Foreskin keratinocyte (primary cell): ENCODE measurements at places on chromosomes 7 and 10.

- no peak for DNase-seq
These were observed 6.0 kb downstream of the CYREN start for GRCh38 chr7:135164357-135165061.

- DNase-seq = no peak
These were observed 62.2 kb downstream of the NEURL1 start for GRCh38 chr10:103555712-103556111.

DNA sequence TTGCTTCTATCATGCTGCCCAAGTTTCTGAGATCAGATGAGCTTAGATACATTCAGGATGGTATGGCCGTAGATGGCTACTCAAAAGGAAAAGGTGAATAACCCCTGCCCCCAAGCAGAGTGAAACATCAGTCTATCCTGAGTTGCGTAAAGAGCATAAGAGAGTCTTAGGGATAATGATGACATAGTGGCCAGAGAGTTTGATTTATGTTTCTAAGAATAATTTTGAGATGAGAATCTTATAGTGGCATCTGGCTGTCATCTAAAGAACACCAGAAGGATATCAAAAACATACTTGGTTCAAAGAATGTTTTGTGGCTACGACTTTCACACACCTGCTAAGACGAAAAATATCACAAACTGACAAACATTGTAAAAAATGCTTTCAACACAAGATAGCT is 20.6 kb downstream of the PIK3CG start:
- DNase-seq = no peak

DNA sequence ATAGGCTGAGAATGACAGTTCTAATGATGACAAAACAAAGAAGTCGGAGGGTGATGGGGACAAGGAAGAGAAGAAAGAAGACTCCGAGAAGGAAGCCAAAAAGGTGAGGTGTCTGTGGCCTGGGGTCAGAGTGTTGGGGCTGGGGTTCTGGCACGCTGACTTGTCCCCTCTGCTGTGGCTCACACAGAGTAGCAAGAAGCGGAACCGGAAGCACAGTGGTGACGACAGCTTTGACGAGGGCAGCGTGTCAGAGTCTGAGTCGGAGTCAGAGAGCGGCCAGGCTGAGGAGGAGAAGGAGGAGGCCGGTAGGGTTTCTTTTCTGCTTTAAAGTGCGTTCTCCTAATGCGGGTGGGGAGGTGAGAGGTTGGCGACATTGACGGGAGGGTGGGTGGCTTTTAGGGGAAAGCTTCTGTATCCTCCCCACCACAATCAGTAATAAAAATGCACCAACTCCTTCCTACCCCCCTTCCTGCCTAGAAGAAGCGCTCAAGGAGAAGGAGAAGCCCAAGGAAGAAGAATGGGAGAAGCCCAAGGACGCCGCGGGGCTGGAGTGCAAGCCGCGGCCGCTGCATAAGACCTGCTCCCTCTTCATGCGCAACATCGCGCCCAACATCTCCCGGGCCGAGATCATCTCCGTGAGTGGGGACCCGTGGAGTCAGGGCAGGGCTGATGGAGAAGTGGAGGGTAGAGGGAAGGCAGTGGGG is 4.6 kb downstream of the UFSP1 start:
- DNase-seq = no peak

GRCh38 chr10:62814756-62815380 is 1.3 kb downstream of the EGR2 start:
- DNase-seq = no peak

DNA sequence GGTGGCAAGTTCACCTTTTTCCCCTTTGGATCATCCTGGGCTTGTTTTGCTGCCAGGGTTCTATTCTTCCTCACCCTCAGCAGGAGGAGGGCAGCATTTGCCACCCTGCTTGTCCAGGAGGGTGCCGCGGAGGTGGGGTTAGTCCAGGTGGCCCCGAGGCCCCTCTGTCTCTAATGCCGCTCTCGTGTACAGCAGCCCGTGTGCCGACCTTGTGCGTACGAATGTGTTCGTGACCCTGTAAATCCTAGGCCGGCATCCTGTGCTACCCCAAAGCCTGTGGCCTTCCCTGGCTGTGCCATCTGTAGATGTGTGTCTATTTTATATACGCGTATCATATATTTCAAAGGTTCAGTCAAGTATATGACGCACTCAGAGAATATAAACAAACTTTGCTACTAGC is 10.6 kb downstream of the IQCE start:
- DNase-seq = no peak

GRCh38 chr7:116554911-116555310 is 30.1 kb downstream of the CAV1 start:
- DNase-seq = no peak
